Stimulated activated CD4-positive, alpha-beta T cell treated with anti-CD3 and anti-CD28 coated beads, TNF-alpha, amount 100 ng/mL, for 1 hour (primary cell): ENCODE measurements at places on chromosomes 5 and 9.

GRCh38 chr5:7845557-7845956 is 5.4 kb downstream of the CFAP90 start:
- no peak for DNase-seq

DNA sequence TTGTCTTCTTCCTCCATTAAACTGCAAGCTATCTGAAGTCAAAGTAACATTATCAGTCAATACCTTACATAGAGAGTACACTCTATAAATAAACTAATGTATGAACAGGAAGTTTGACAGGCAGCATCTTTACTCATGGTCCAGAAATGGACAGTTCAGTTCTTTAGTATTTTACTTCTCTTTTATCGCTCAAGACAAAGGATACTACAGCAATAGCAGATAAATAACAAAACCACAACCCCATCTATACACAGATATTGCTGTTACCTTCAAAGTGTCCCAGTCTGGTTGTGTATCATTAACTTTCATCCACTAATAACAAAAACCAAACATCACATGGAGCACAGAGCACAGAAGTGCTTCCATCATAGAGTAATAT is 46.4 kb downstream of the SEMA5A start:
- DNase-seq, result no peak

- no peak for DNase-seq
Measured at GRCh38 chr9:89776795-89777525, 172.1 kb downstream of the GADD45G start.

GRCh38 chr9:121395558-121395957 is 25.5 kb upstream of the STOM start:
- no peak for DNase-seq

GRCh38 chr5:35860686-35861085 is 4.0 kb downstream of the IL7R start:
- no peak for DNase-seq

GRCh38 chr5:138502121-138502520 is 36.8 kb downstream of the EGR1 start:
- no peak for DNase-seq

- DNase-seq, result no peak
Measured at GRCh38 chr9:7237473-7238246, 479.9 kb downstream of the KDM4C start.

DNA sequence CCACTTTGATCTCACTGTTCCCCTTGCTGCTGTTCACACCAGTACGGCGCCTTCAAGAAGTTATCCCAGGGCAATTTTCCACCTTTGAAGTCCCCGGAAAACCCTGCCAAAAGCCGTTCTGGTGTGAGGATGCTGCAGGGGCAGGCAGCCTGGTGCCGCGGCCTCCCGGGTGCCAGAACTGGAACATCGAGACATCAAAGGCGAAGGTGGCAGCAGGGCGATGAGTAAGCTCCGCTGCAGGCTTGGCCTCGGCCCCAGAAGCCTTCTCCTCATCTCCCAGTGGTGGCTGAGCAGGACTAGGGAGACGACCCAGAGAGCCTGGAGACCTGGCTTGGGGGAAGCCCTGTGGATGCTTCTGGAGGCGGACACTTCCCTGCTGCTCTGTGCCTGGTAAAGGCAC is 115.3 kb upstream of the MSX2 start:
- DNase-seq, result no peak

GRCh38 chr9:112479221-112479620 is 7.4 kb upstream of the KIAA1958 start:
- no peak for DNase-seq

GRCh38 chr5:1899201-1899600 is 16.5 kb upstream of the IRX4 start:
- DNase-seq, result no peak

DNA sequence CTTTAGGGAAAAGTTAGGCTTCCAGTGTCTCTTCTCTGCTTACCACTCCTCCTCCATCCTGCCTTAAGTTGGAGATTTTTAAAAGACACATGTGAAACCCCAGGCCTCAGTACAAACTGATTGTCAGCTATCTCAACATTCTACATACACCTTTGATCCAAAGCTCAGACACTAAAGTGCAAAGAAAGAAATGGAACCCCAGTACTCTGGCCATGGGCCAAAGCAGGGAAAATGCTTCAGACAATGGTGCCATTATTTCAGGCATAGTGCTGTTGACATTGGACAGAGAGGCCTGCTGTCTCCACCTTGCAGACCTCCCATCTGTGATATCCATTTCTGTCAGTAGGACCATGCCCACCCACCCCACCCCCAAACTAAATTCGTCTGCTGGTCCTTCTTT is 49.1 kb downstream of the G3BP1 start:
- DNase-seq, result no peak

- DNase-seq, result no peak
Measured at GRCh38 chr9:75039801-75040200, 11.7 kb upstream of the CARNMT1 start.

DNA sequence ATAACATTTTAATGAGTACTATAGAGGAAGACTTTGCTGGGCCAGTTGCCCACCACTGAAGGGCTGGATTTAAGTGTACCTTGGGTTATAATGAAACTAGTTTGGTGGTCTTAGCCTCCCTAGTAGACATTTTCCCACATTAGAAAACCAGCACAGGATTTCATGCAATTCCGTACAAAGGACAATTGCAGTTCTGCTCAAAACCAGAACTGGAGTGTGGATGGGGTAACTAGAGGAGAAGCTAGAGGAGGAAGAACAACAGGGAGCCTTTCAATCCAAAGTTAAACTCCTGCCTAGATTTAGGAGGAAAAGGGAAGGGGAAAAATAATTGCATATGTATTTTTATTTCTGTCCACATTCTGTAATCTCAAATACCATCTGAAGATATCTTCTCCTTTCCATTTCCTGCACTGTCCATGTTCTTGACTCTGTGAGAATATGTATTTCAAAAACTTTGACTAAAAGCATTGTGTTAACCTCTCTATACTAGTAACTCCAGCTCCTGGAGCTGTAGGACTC is 97.5 kb upstream of the SSBP2 start:
- no peak for DNase-seq

DNA sequence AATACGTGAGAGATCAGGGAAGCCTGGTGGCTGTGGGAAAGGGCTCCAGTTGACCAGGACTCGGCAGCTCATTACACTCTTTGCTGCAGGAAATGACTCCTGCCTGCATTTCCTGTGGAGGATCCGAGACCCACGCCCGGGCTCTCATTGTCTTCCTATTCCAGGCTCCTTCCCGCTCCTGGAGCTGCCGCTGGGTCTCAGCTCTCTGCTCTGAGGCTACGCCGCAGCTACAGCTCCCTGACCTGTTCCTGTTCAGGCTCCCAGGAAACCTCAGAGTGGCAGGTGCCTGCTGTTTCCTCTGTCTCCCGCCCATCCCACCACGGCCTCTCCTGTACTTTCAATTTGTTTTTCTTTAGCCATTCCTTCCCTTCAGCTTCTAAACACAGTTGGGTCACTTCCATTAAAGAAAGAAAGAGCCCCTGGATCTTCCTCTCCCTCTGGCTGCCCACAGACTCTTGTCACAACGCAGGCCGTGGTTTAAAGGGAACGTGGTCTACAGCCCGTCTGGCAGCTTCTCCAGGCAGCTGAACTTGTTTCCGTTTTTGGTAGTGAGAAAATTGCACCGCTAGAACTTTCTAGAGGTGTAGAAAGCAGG is 71.5 kb downstream of the IL6ST start:
- DNase-seq, result no peak

- DNase-seq, result no peak
Measured at GRCh38 chr9:38281917-38282316, 110.6 kb upstream of the ALDH1B1 start.

DNA sequence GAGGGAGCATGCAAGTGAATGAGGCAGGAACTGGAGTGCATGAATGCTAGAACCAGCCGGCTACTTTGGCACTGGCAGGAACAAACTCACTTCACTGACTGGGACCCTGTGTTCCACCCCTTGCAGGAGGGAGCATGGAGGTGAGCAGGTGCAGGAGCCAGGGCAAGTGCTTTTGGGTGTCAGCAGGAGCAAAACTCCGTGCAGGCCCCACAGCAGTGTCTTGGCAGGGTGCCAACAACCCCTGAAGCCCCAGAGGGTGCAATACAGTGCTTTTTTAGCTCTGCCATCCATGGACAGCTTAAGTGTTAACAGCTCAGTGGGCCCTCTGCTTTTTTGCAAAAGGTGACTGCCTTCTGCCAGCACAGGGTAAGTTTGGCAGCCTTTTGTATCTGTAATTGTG is 245.8 kb upstream of the PCSK5 start:
- DNase-seq, result no peak
